NCI-H748 treated with DMSO at 0.1 percent for 48 hours (cell line): ENCODE measurements at places on chromosomes 1 and 21.
A peak's percentile ranks its signal among the peaks of the same experiment; 100 is the strongest.

- DNase-seq, result no peak
Observed at GRCh38 chr1:84254703-84255238, 46.7 kb upstream of the SAMD13 start.

GRCh38 chr1:112461200-112461871 is 47.4 kb upstream of the WNT2B start:
- no peak for DNase-seq

- DNase-seq, result no peak
Observed at GRCh38 chr1:245412306-245412705, 257.5 kb downstream of the KIF26B start.

DNA sequence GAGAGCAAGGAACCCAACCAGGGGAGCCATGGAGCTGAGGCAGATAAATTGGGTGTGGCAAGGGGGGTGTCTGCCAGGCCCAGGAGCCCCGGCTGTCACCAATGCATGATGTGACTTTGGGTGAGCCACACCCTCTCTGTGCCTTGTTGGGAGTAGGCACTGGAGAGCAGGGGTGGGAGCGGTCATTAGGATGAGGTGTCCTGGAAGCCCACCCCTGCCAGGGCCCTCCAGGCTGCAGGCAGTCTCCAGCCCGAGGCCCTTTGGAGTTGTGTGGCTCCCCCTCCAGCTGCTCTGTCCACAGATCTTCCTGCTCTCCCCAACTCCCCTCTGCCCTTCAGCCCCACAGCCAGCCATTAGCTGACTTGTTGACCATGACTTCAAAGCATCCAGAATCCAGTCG is 11.4 kb downstream of the MX2 start:
- DNase-seq, result no peak

- DNase-seq, result no peak
Observed at GRCh38 chr1:226098870-226099835, 36.6 kb downstream of the H3-3A start.

GRCh38 chr1:203158960-203159665 is 16.5 kb downstream of the MYBPH start:
- DNase-seq, result no peak

DNA sequence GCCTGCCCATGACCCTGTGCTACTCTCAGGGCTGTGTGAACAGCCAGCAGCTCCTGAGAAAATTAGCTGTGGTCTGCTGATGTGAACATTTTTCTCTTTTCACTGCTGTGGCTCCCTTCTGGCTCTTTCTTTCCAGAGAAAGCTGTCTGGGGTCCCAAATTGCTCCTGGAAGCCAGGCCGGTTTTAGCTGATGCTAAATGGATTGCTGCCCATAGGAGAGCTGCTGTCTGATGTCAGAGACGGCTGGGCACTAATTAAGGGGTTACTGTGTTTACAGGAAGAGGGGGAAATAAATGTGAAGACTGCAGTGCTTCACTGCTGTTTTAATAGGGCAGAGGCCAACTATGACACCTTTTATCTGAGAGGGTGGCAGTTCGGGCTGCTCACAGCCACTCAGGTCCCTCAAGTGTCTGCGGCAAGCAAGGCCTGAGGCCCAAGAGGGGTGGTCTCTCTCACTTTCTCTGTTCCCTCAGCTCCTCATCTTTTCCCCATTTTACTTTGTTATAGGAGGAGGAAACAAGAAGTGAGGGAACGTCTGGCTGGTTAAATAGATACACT is 106.0 kb upstream of the GNG12 start:
- no peak for DNase-seq

- DNase-seq, result no peak
Observed at GRCh38 chr1:77768006-77768405, 8.4 kb upstream of the USP33 start.

- no peak for DNase-seq
Observed at GRCh38 chr1:108075055-108075454, 110.1 kb upstream of the VAV3 start.

DNA sequence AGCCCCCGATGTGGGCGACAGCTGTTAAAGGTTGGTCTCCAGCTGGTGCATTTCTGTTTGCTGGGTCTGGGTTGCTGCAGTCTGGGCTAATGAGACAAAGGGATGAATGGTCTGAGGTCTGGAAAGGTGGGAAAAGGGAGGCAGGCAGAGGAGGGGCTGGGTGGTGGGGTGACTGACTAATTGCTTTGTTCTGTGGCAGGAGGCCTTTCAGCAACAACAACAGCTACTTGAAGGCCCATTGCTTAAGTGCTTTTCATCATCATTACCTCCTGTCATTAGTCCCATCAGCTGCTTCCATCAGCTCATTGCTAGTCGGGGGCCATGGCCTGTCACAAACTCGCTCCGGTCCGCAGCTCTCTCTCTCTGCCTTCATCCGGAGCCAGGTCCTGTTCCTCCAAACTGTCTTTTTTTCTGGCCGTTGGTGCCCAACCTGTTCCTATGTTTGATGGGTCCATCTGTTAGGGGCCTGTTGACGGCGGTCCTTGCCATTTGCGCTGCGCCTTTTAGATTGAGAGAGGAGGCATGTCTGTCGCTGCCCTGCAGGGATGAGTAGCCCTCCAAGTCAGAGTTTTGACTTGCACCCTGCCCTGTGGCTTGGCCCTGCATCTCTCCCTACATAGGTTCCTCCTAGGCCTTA is 105.6 kb upstream of the PLXNA2 start:
- peak; percentile 80 for DNase-seq

- no peak for DNase-seq
Observed at GRCh38 chr1:192081359-192081758, 76.9 kb upstream of the RGS18 start.

GRCh38 chr1:171655746-171656116 is 3.2 kb upstream of the MYOC start:
- DNase-seq, result no peak

- no peak for DNase-seq
Observed at GRCh38 chr1:153394391-153394790, 3.5 kb upstream of the S100A8 start.

DNA sequence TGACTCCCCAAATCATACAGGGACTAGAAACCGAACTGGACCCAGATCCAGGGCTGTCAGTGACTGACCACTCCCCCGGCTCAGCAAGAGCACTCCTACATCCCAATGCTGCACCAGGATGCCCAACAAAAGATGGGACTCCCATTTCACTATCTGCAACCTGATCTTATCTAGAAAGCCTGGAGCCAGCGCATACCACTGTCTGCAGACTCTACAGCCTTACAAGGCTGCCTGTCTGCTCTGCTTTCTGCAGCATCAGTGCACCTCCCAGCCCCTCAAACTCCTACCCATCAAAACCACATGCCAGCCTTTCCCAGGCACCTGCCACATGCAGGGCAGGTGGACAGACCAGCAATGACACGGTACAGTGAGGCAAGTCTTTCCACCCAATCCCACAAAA is 52.2 kb downstream of the SSBP3 start:
- DNase-seq, result no peak

DNA sequence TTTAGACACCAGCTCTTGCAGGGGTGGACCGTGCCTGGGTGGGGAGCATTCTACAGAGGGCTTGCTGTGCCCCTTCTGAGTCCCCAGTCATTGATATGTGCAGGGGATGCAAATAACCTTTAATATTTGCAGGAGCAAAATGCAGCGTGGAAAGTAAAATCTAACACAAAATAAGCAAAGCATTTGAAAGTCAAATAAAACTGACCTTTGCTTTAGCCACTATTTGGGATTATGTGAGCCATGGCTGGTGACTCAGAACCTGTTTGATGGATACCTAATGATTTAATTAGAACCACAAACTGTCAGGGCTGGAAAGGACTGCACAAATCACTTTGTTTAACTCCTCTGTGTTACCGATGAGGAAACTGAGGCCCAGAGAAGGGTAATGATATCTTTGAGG is 377.5 kb downstream of the HHAT start:
- no peak for DNase-seq

DNA sequence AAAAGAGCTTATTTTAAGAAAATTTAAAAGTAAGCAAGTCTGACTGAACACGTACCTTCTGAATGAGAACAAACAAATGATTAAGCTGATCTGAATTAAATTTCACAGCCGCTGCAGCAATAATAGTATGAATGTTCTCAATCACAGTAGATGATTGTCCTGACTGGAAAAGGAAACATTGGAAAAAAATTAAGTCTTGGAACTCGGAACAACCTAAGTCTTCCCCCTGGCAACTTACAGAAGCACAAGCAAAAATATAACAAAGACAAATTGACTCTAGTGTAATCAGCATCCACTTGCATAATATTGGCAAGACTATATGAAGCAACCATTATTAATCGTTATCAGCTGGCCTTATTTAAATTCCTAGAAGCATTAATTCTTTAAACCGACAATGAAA is 60.5 kb downstream of the USP24 start:
- DNase-seq, result no peak
